ENCODE measurements at places on chromosomes 1 and 21. TPM values are rescaled to one million over a fixed set of nuclear protein-coding genes. Genes with fewer than 3 reads are reported as not detected.

The TFF3 gene
- 8.3 TPM for total RNA-seq

GRCh38 chr1:222790115-222790514, 24.7 kb upstream of the DISP1 start:
- no peak for ATAC-seq

DNA sequence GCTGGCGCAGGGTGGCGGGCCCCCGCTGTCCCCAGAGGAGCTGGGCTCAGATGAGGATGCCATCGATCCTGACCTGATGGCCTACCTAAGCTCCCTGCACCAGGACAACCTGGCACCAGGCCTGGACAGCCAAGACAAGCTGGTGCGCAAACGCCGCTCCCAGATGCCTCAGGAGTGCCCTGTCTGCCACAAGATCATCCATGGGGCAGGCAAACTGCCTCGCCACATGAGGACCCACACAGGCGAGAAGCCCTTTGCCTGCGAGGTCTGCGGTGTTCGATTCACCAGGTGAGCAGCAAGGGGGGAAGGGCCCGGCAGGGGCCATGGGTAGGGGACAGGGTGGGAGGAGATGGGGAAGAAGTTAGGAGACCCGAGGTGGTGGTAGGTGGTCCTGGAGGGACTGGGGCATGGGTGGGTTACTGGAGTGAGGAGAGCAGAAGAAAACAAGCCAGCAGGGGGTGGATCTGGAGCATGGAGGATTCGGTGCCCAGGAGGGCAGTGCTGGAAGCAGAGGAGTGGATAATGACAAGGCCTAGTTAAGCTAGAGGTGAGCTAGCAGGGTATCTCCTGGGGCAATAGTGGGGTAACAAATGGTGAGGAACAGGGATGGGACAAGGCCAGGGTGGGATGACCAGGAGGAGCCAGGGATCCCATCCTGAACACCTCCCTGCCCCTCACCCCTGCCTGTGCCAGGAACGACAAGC, 13.1 kb downstream of the ZBTB7B start:
- ATAC-seq = no peak

GRCh38 chr1:242133796-242134195, 134.9 kb upstream of the MAP1LC3C start:
- ATAC-seq = no peak

- ATAC-seq = no peak
These were observed 37.3 kb upstream of the RUNX1 start for GRCh38 chr21:35086357-35086756.

Data from motor neuron (in vitro differentiated cells).